Kasumi-1 (cell line): ENCODE measurements at places on chromosomes 7 and 10.

GRCh38 chr10:110739811-110740271 lies 95.7 kb downstream of the RBM20 start:
- no peak for DNase-seq

GRCh38 chr7:116534790-116535189 lies 10.0 kb downstream of the CAV1 start:
- DNase-seq: no peak

GRCh38 chr10:104307576-104308438 lies 30.5 kb downstream of the ITPRIP start:
- no peak for DNase-seq

GRCh38 chr7:122136078-122136477 lies 8.0 kb downstream of the AASS start:
- DNase-seq: no peak

GRCh38 chr10:88138319-88138848 lies 275.0 kb downstream of the PTEN start:
- no peak for DNase-seq

DNA sequence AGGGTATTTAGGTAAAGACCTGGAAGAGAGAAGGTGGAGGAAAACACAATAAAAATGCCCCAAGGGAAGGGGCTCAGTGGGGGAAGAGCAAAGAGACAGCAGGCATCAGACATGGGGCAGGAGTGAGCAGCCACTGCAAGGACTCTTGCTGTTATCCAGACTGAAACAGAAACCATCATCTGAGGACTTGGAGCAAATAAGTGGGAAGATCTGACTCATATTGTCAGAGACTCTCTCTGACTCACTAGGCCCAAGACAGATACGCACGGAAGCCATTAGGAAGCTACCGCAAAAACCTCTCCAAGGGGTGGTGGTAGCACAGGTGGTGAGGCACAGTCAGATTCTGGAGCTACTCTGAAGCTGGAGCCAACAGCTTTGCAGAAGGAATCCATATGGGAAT lies 110.7 kb downstream of the RNF32 start:
- no peak for DNase-seq

GRCh38 chr10:80176526-80176925 lies 28.8 kb downstream of the ANXA11 start:
- DNase-seq: no peak

GRCh38 chr10:89481662-89482061 lies 53.7 kb downstream of the SLC16A12 start:
- DNase-seq: no peak

DNA sequence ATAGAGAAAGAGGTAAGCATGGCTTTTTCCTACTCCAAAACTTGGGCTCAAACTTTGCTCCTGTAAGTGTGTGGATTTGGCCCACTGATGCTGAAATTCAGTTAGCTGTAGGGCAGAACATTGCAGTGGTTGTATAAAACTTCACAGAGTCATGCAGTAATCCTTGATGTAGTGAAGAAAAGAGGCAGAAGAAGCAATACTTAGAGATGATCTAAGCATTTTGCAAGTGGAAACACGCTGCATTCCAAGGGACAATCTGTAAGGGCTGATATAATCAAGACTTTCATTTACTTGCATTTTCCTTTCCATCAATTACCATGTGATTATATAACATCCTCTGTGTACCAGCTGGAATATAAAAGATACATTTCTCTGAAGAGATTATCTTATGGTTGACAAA lies 338.8 kb downstream of the DNAJB9 start:
- DNase-seq: no peak

- no peak for DNase-seq
These were observed 14.8 kb downstream of the CYP3A7 start for GRCh38 chr7:99719996-99720769.

GRCh38 chr7:38189231-38189938 lies 11.3 kb downstream of the STARD3NL start:
- DNase-seq: no peak

DNA sequence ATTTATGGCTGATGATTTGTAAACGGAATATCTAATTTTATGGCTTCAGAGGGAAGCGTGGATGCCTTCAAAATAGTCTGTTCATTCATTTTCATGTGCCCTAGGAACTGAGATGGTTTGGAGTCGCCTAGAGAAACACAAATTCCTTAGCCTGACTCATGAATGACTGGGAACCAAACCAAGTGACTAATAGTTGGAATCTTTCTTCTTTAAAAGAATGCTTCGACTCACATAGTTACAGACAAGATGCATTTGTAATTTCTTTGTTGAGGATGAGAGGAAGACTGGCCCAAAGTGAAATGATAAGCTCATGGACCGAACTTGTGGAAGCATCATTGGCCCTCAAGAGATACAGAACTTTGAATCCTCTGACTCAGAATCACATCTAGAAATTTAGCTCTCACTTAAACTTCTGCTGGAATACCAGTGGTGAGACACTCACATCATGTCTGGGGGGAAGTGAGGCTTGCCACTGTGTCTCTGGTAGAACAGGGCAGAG lies 1107.2 kb downstream of the NRG3 start:
- DNase-seq: no peak

- DNase-seq: no peak
These were observed 101.0 kb downstream of the LRMDA start for GRCh38 chr10:75532253-75532924.
